ENCODE measurements at places on chromosomes 5 and 9. TPM values are rescaled to one million over a fixed set of nuclear protein-coding genes. Genes with fewer than 3 reads are reported as not detected.

The ASS1 gene
- total RNA-seq = 9.9 TPM

The MYMK gene
- total RNA-seq = not detected

The HAVCR2 gene
- total RNA-seq = 0.67 TPM

The PCDHGA8 gene
- 2.9 TPM for total RNA-seq
